ENCODE measurements at places on chromosomes 6 and 20.

- DNase-seq = no peak
Measured at GRCh38 chr20:56504373-56505005, 20.1 kb upstream of the FAM209A start.

DNA sequence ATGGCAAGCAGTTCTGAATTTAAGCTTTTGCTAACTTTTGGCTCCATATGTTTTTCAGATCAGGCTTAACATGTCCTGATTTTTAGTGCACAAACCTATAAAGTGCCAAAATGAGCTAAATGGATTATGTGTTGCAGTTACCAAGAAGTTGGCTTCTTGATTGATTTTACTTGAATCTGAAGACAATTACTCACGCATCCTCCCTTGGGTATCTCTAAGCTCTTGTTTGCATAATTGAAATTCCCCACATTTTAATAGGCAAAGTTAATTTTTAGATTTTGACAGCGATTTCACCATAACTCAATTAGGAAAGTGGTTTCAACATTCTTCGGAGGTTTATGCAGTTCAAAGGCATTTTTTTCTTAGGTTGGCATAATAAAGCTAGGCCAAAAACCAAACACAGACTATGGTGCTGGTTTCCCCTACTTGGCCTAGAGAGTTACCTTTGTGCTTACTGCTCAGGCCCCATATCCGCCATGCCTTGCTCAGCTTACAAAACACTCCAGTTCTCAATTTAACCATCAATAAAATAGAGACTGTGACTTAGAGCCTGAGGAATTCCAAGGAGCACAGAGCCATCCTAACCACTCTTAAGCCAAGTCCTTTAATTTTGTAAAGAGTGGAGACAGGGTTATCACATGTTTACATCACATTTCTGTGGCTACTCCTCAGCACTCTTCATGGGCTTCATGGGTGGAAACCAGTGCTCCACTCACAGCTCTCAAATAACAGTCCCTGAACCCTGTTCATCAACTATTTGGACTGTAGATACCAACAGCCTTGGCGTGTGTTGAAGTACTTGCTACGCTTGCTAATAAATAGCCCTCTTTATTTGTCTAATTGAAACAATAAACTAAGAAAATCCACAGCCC, 32.1 kb downstream of the LAMA4 start:
- DNase-seq = no peak

- no peak for DNase-seq
Measured at GRCh38 chr6:100342830-100343229, 121.9 kb downstream of the SIM1 start.

GRCh38 chr20:13118676-13119075, 102.4 kb upstream of the ISM1 start:
- DNase-seq = no peak

- no peak for DNase-seq
Measured at GRCh38 chr6:139765825-139766285, 391.4 kb upstream of the CITED2 start.

- no peak for DNase-seq
Measured at GRCh38 chr6:16619777-16620176, 141.5 kb downstream of the ATXN1 start.

GRCh38 chr6:166728884-166729530, 102.0 kb upstream of the RPS6KA2 start:
- DNase-seq = no peak

- DNase-seq = peak; percentile 61
Measured at GRCh38 chr20:40279390-40279789, 409.6 kb downstream of the MAFB start.

- DNase-seq = peak; percentile 81
Measured at GRCh38 chr20:39885975-39886649, 802.9 kb downstream of the MAFB start.

DNA sequence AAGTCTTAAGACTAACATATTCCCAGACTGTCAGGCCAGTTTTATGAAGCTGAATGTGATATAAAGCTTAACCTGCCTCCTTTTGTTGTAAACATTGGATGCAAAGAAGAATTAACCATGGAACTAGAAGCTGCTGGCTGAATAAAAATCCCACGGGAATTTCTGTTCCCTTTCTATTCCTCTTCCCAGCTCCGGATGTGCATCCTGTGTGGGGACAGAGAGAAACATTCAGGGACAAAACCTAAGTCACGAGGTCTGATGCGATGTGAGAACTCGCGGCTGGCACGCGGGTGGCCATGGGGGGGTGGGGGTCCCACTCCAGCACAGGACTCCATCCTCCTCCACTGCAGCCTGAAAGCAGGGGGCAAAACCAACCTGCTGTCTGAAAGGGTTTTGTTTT, 32.2 kb downstream of the RAMACL start:
- DNase-seq = peak; percentile 24

DNA sequence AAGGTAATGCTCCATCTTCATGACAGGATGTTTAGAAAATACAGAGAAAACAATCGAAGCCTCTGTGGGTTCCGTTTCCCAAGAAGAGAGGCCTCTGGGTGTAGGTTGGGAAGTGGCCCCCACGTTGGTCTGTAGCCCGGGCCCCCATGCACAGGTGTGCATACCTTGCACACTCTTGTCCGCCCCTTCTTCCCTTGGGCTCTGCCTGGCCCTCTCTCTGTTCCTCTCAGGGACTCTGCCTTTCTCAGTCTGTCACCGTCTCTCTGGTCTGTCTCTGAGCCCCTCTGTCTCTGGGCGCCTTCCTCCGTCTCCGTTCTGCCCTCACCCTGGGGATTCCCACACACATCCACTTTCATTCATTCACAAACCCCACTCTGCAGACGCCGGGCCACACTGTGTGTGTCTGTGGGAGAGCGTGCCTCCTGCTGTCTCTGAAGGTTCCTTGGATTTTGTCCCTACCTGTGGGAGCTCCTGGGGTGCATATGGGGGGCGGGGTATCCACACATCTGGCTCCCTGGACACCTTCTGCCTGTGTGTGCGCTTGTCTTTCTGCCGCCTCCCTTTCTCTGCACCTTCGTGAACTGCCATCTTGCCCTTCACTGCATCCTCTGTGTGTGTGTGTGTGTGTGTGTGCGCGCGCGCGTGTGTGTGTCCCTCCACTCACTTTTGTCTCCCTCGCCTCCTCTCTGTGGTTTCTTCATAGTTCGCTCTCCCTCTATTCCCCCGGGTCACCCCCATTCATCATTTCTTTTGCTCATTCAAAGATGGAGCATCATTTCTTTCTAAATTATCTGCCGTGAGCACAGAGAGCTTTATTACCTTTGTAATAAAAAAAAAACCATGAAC, 75.3 kb downstream of the SRC start:
- DNase-seq = no peak

DNA sequence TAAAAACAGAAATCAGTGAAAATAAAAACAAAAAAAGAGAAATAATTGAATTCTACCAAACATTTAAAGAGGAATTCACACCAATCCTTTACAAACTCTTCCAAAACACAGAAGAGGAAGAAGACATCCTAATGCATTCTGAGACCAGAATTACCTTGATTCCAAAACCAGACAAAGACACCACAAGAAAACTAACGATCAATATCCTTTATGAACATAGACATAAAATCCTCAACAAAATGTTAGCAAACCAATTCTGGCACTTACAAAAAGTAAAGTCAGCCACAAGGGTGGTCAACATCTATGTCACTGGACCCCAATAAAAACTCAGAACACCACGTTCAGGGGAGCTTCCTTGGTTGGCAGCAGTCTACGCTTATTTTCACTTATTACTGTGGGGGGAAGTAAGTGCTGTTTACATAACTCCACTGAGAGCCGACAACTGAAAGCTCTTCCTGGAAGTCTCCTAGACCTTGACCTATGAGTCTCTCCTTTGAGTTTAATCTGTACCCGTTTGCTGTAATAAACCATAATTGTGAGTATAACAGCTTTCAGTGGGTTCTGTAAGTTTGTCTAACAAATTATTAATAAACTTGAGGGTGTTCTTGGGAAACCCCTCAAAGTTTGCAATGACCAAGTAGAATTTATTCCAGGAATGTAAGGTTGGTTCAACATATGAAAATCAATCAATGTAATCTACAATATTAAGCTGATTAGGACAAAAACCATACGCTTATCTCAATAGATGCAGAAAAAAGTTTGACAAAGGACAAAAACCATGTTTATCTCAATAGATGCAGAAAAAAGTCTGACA, 24.5 kb downstream of the GZF1 start:
- DNase-seq = no peak

- DNase-seq = no peak
Measured at GRCh38 chr6:87879132-87879861, 168.3 kb upstream of the SPACA1 start.

- DNase-seq = no peak
Measured at GRCh38 chr6:110410511-110410910, 4.9 kb downstream of the DDO start.

GRCh38 chr20:1296117-1296610, 30.1 kb downstream of the SNPH start:
- no peak for DNase-seq

GRCh38 chr6:133092199-133092598, 149.0 kb upstream of the EYA4 start:
- DNase-seq = no peak
